ENCODE measurements at places on chromosomes 1 and 21.

DNA sequence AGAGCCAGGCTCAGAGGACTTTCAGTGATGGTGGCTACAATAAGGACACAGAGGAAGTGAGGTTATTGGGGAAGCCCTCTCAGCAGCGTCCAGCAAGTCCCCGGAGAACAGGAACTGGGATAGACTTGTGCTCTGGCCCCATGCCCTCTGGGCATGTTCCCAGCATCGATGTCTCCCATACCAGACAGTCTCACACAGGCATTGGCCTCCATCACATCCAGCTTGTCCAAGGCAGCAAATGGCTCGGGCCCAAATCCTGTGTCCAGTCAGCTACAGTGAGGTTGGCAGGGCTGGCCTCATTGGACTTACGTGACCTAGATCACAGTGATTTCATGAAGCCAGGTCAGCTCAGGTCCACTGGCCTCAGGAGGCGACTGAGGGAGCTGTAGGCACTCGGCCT lies 19.6 kb upstream of the TMEM54 start:
- no peak for DNase-seq

- no peak for DNase-seq
These were observed 49.7 kb downstream of the RCAN1 start for GRCh38 chr21:34565238-34565637.

DNA sequence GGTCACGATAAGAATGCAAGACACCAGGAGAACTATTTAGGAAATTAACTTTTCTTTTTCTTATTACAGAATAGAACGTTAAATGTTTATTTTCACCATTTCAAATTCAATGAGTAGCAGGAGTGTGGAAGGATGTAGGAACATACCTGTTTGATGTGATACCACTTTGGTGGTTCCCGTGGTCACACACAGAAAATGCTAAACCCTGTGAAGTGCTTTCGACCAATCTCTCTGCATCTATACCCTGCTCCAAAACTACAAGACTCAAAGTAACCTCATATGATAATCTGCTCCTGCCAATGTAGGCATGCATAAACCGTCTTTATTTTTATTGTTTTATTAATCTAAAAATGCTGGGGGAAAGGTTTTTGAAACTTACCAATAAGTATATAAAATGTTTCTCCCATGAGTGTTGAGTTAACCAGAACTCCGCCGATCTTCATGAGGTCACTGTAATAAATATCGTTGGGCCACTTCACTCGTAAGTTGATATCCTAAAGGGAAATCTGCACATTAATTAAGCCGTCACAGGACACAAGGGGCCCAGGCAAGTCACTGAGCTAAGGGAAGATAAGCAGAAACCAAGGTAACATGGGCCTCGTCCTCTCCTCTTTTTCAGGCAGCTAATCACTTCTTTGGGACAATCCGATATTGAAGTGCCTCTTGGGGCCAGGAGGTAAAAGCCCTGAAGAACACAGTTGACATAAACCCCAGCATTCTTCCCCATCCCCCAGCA lies 60.6 kb downstream of the SIM2 start:
- no peak for DNase-seq

- no peak for DNase-seq
These were observed 28.2 kb upstream of the KCNJ6 start for GRCh38 chr21:37944496-37944895.

All from RKO (cell line).